ENCODE measurements at places on chromosomes 2 and 18.

DNA sequence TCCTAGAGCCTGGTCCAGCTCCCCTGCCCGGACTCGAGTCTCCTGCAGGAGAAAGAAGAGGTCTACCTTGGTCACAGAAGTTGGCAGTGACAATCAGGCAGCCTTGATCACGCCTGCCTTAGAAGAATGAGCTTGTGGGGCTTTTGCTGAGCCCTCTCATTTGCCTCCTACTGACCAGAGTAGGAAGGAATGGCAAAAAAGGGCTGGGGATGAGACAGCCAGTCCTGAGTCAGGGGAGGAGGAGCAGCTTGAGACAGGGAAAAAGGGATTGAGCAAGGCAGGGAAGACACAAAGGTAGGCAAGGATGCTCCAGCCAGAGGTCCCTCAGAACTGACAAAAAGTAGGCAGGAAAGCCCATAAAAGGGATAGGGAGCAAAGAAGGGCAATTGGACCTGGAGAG lies 6.0 kb downstream of the WDR54 start:
- DNase-seq, result no peak

DNA sequence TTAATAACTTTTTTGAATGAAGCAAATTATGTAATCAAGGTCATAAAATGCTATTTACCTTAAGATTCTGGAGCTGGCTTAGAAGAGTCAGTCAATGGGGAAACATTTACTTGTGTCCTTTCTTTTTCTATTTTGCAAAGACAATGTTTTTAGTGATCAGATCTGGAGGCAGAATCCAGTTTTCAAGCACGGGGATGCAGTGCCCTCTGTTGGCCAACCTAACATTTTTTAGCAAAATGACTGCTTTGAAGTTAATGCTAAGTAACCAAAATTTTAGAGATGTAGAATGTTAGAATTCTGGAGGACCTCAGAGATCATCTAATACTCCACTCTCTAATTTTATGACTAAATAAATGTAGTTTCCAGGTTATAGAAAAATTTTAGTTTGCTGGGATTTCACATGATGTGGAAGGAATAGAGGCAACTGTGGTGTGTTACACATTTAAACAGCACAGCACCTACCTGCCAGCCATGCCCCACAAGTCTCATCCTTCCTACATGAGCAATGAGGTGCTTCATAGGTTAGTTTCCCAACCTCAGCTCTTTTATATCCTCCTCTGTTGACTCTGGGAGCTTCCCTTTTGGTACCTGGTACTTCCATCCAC lies 23.6 kb upstream of the SLC9A4 start:
- DNase-seq, result peak; percentile 73

DNA sequence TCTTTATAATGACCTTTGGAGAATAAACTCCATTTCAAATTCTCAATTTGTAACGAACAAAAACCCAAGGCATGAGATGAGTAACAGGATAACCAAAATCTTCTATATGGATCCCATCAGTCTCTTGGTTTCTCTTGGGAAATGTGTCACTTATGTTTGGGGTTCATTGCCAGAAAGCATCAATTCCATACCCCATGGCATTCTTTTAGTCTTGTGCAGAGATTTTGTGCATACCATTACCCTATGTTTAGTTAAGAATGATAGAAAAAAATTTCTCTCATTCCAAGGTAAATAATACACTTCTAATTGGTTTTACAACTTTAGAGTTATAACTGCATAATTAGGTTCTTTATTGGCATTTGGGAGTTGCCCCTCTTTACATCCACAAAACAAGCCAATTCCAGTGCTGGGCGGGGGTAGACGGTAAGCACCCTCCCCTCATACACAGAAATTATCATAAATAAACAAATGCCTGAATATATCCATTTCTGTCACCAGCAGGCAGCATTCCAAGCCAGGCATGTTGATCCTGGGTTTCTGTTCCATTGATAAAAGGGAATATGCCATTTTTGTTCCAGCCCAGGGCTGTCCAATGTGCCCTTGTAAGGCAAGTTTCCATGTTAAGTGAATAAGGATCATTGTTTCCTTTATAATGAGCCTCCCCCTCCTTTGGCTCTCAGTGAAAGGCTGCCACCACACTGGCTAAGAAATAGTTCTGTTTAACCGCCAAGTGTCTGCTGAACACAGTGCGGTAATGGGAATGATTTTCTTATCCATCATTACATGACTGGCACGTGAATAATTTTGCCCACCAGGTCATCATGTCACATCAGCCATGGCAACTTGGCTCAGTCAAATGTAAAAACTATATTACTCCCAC lies 680.1 kb upstream of the ZEB2 start:
- DNase-seq, result no peak

DNA sequence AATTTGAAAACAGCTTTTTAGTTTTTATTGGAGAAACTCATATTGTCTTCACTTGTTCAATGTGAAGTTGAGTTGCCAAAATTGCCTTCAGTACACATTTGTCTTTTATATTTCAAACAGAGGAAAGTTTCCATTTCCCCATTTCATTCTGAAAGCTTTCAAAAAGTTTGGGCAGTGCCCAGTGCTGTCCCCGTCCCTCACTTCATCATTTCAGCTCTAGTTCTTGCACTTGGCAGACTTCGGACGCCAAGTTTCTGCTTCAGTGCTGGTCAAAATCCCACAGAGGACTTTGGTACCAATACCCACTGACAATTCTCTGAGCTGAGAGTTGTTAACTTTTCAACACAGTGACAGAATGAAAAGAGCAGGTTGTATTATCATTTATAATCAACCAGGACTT lies 43.4 kb upstream of the AQP4 start:
- no peak for DNase-seq
